Esophagus squamous epithelium (tissue), 5 donors: ENCODE measurements at places on chromosomes 1 and 21.

DNA sequence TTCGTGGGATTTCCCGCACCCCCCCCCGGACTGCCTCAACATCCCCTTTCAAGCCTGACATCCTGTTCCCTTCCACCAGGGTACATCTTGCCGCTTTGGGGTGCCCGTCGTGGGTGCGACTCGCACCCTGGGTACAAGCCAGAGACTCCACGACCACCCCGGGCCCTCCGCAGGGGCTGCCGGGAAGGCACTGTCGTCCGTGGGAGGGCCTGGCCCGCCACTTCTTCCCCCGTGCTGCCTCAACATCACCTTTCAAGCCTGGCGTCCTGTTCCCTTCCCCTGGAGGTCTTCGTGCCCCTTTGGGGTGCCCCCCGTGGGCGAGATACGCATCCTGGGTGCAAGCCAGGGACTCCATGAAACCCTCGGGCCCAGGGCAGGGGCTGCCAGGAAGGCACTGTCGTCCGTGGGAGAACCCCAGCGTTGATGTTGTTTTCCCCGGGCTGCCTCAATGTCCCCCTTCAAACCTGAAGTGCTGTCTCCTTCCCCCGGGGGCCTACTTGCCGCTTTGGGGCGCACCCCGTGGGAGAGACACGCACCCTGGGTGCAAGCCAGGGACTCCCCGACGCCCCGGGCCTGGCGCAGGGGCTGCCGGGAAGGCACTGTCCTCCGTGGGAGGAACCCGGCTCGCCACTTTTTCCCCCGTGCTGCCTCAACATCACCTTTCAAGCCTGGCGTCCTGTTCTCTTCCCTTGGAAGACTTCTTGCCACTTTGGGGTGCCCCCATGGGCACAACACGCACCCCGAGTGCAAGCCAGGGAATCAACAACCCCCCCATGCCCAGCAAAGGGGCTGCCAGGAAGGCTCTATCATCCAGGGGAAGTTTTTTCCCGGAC lies 138.6 kb downstream of the LIPI start:
- DNase-seq, result no peak

DNA sequence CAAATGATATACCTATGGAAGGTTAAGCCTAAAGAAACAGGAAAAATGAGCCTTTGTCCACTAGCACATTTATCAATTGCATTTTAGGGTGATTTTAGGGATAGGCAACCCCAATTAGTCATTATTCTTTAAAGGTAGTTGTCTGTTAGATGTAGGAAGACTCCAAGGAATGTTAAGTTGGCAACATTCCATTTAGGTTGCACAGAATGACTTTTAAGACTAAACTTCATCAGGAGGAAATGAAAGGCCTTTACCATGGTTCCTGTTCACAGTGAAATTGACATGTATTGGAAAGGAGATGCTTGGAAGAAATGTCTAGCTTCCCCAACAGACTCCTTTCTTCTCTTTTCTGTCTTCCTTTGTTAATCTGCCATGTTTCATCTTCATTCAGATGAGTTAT lies 1.6 kb upstream of the APOBEC4 start:
- no peak for DNase-seq

GRCh38 chr1:175679981-175680652 lies 63.3 kb downstream of the TNR start:
- no peak for DNase-seq

- DNase-seq, result no peak
Observed at GRCh38 chr21:28132713-28133112, 860.0 kb downstream of the LTN1 start.

GRCh38 chr1:92538048-92538412 lies 51.3 kb upstream of the GFI1 start:
- no peak for DNase-seq

- DNase-seq, result no peak
Observed at GRCh38 chr1:178665579-178665978, 59.5 kb upstream of the RALGPS2 start.

- no peak for DNase-seq
Observed at GRCh38 chr1:89512996-89513720, 11.5 kb upstream of the LRRC8B start.

DNA sequence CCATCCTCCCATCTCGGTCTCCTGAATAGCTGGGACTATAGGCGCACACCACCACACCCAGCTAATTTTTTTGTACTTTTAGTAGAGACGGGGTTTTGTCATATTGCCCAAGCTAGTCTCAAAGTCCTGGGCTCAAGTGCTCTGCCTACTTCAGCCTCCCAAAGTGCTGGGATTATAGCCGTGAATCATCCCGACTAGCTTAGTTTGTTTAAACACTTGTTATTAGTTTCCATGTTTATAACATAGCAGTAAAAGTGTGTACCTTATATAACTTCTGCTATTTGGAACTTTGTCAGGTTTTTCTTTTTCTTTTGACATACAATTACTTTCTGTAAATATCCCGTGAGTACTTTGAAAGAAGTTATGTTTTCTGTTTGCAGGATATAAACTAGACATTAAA lies 60.6 kb upstream of the C1orf21 start:
- no peak for DNase-seq

DNA sequence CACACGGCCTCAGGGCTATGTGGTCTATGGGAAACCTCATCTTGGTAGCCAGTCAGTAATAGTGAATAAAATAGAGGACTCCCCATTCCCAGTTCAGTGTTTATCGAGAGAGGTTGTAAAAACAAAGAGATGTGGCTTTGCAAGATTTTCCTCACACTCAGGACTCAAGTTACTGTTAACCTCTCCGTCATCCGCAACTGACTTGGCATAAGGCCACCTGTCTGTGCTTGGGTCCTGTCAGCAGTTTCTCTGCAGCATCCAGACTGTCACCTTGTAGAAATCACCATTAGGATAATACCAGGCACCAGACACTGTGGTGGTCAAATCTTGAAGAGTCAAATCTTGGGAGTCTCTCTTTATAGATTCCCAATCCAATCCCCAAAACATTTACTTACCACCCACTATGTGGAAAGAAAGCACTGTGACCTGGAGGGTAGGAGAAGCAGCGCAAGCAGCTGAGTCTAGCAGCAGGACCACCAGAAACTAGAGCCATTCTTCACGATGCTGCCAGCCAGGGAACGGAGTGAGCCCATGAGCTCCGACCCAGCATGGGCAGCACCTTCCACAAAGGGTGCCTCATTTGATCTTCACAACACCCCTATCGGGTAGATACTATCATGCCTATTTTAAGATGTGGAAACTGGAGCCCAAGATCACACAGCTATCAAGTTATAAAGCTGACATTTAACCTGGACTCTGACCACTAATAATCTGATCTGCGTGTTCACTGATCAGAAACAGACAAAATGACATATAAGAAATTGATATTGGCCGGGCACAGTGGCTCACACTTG lies 5.6 kb upstream of the GPR25 start:
- no peak for DNase-seq

GRCh38 chr1:64745181-64745985 lies 508 bp downstream of the RAVER2 start:
- no peak for DNase-seq

DNA sequence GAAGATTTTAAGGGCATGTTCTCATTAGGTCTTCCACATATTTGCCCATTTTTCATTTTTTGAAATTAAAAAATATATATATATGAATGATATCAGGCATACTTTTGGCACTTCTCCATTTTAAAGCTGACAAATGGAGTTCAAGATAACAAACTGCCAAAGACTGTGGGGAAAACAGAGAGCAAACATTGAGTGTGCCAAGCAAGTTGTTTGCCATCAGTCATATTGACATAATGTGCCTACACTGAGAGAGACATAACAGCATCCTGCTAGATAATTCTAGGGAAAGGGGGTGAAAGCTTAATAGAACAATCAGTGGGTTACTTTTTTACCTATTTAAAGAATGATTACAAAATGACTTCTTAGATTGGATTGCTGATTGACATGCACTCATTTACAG lies 529.4 kb upstream of the CXADR start:
- DNase-seq, result no peak

DNA sequence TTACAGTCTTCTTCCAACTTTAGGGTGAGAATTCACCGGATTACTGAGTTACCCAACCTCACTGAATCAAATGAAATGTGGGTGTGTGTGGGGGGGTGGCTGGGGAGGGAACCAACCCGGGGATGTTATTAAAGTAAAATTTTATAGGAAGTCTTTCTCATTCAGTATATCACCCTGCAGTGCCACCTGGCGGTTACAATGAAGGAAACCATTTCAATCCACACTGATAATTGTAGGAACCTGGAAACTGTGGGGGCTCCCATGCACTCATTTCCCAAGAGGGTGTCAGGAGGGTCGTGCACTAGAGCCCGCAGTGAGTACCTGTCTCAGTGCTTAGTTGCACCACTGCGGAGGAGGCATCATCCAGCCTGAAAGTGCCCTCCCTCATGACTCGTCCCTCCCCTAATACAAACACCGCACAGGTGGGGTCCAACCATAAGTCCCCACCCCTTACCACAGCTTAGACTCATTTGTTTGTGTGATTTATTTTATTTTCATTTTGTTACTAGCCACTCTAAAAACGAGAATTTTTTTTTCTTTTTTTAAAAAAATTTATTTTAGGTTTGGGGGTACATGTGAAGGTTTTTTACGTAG lies 29.1 kb upstream of the IGSF5 start:
- DNase-seq, result no peak

DNA sequence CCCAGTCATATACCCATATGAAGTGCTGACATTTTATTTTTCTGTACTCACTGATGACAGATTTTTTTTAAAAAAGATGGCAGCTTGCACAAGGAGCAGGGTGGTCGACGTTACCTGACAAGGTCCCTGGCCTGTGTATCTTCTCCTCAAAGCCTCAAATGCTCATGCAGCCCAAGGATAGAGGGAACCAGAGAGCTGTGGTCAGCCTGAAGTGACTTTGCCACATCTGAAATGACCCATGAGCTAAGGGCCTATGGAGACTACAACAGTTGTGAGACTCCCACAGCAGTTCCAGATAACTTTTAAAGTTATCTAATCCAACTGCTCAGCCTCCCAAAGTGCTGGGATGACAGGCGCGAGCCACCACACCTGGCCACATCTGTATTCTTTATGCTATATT lies 131.1 kb downstream of the GLUL start:
- no peak for DNase-seq

DNA sequence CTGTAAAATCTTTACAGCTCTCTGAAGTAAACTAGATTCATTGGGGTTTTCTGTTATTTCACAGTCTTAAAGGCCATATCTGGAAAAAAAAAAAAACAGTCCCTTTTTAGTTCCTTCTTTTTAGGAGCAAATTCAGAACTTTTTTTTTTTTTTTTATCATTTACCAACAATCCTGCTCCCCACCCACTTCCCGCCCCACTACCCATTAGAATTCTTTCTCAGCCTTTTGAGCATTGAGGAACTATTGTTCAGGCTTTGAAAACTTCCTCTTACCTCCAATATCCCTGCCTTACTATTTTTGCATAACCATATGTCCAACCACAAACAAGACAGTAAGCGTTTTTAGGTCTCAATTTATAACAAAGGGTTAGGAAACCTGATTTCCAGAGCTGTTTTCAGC lies 330.1 kb downstream of the PLPP3 start:
- DNase-seq, result no peak

DNA sequence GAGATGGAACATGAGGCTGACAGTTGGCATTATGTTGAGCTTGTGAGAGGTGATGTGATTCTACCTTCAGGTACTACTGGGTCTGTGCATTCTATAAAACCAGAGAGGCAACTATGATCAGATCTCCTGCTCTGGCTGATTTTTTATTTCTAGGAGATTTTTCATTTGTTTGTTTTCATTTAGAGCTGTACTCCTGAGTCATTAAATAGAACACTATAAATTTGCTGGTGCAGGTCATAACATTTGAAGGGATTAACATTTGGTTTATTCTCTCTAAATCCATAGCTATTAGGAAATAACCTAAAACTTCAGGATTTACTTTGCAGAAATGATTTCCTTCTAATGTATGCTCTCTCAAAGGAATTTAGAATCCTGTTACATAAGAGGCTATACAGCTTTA lies 42.9 kb downstream of the MAGI3 start:
- DNase-seq, result no peak

- no peak for DNase-seq
Observed at GRCh38 chr21:37071561-37072273, 1.2 kb downstream of the PIGP start.

- no peak for DNase-seq
Observed at GRCh38 chr1:236147521-236148469, 5.5 kb downstream of the GPR137B start.

DNA sequence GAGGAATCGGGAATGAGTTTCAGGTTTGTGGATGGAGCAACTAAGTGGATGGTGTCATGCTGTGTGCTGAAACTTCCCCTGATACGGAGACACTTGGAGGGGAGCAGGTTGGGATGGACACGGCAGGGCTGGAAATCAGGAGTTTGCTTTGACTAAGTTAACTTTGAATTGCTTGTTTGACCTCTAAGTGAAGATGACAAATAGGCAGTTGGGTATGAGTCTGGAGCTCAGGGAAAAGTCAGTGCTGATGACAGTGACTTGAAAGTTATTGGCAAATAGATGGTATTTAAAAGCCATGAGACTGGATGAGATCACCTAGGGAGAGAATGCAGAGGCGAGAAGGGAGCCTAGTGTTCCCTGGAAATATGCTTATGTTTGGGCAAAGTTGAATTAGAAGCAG lies 12.8 kb upstream of the ZSCAN20 start:
- DNase-seq, result no peak

- no peak for DNase-seq
Observed at GRCh38 chr1:10724948-10725847, 71.2 kb downstream of the CASZ1 start.

DNA sequence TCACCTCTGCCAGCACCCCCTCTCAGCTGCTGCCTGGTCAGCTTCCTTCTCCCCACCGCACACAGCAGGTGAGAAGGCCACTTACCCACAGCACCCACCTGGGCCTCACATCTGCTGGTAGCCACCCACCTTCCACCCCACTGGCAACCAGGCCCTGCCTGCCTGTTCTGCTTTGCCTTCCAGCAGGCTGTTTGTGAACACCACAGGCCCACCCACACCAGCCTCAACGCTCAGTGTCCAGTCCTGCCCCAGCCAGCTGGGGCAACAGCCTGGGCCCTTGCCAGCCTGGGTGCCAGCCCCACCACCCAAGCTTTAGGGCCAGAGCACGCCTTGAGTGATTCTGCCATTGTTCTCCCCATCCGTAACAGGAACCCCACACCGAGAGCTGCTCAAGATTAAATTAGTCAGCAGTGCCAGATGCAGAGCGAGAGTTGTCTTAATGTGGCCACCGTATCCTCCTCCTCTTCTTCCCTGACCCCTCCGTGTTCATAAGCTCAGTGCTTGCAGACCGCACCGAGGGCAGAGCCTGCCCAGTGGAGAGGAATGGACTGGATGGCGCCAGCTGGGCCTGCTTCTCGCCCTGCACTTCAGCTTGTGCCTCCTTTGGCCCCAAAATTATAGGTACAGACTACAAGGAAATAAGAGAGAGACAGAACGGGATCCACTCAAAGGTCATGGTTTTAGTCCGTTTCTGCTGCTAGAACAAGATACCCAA lies 120.3 kb upstream of the COL6A1 start:
- no peak for DNase-seq

DNA sequence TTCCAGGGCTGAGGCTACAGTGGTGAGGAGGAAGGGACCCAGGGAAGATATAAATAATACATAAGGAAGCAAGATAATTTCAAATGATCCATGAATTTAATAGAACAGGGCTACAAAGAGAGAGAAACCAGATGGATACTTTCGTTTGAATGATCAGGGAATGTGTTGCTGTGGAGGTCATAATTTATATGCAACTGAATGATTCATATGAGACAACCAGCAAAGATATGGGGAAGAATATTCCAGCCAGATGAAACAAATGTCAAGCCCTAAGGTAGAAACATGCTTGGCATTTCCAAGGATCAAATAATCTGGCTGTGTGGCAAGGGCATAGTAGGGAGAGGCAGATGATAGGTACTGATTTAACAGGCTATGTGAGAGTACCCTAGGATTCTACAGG lies 84.8 kb upstream of the ZC3H11B start:
- no peak for DNase-seq

GRCh38 chr1:87763483-87763882 lies 434.8 kb downstream of the LMO4 start:
- no peak for DNase-seq
